ENCODE measurements at places on chromosomes 13 and 19.

DNA sequence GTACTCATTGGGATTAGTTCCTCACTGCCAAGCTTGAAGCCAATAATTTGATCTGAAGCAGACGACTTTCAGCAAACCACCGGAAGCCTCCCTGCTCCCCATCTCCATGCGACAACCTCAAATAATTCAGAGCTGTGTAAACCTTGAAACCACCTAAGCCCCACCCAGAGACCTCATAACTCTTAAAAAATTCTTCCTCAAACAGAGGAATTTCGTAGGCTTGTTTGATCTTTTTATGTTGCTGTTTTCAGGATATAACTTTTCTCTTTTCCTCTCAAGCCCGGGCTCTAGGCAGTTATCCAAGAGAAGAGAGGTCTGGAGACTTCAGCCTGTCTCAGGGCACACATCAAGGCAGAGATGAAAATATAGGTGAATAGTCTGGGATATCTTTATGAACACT is 311.6 kb downstream of the KCNRG start:
- DNase-seq: no peak

DNA sequence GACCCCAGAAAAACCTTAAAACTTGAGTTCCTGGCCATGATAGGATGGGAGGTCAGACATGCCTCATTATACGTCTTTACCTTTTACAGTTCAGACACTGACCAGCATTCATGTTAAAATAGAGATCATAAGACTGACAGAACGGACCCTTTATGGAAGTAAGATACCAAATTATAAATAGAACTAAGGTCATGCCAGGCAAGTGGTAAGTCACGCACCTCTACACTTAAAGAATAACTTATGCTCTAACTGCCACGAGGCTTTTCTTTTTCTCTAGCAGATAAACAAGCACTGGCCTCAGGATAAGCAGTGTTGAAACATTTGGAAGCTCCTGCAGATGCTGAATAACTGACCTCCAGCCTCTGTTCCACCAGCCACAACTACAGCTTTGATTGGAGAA is 28.4 kb downstream of the GPR42 start:
- no peak for DNase-seq

DNA sequence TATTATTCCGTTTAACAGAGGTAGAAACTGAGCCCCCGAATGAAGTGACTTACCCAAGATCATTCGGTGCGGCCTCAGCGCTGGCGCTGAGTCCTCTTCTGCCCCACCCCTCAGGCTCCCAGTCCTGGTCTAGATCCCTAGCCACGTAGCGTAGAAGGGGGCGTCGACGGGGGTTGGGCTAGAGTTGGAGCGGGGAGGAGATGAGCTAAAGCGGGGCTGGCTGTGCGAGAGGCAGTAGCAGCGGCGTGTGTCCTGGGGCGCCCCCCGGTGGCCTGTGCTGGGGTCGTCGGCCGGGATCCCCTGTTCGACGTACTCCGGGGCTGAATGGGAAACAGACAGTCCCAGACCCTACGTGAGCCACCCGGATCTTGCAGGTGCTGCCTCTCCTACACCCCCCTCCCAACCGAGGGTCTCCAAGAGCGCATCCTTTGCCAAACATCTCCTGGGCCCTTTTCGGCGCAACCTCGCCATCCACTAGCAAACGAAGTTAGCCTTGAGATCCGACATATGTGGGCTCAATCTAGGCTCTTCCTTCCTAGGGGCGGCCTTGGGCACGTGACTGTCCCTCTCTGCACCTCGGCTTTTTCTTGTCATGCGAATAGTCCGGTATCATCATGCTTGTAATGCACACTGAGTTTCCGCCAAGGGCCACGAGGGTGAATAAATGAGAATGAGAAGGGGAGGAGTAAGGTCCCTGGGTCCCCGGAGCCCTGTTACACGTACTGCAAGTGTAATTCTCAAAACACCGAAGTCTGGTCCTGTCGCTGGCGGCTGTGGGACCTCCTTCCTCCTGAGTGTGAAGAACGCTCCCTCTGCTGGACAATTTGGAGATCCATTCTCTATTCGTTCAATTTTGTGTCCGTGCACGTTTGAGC is 47.7 kb downstream of the CYP4F22 start:
- peak; percentile 98 for DNase-seq

DNA sequence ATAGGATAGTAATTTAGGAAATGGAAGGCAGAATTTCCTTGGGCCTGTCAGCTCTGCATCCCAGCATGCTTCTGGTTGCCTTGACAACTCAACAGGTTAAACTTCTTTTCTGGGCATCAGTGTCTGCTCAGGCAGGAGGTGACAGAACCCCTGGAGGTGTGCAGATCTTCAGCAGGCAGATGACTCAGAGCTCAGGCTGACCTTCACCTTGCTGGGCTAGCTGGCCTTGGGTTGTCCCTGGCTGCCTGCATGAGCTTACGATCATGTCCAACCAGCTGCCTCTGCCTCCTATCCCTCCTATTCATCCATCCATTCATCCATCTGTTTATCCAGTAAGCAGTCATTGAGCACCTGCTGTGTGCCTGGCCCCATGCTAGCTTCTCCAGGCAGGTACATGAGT is 81.2 kb upstream of the KCTD15 start:
- DNase-seq: no peak

DNA sequence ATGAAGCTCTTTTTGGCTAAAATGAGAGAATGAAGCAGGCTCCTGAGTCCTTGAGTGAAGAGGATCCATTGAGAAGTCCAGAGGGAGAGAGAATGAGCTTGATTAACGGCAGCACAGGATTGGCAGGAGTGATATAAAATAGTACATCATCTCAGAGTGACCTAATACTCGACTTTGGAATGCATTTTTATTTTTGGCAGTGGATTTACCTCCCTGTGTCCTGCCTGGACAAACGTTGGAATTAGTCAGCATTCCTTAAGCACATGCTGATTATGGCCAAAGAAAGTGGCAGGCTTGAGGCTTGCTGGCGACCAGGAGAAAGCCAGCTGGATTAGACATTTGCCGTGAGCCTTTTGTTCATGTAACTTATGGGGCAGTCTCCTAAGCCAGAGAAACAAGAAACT is 22.9 kb downstream of the LRCH1 start:
- DNase-seq: no peak

GRCh38 chr13:46846726-46847125 is 49.8 kb upstream of the ESD start:
- no peak for DNase-seq

DNA sequence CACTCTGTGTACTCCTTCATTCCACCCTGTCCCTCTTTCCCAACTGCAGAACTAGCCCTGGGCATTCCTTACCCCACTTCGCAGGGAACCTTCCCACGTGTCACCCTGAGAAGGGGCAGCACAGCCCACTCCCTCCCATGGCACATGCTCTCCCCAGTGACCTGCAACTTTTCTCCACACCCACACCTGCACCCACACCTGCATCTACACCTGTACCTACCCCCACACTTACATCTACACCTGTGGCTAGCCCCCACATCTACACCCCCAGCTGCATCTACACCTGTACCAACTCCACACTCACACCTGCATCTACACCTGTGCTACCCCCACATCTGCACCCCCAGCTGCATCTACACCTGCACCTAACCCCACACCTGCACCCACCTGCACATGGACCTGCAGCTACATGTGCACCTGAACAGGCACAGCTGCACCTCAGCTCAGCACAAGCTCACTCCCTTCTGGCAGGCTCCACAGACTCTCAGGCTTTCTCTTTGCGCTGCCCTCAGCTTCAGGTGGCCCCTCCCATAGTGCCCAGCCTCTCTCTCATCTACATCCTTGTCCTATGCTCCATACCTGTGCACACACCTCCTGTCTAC is 234.1 kb downstream of the TUBA3C start:
- DNase-seq: no peak

GRCh38 chr13:59472134-59472533 is 691.6 kb downstream of the DIAPH3 start:
- DNase-seq: no peak
